CD4-positive, alpha-beta T cell treated with Interleukin-15 for 4 hours (primary cell): ENCODE measurements at places on chromosomes 6 and 20.

DNA sequence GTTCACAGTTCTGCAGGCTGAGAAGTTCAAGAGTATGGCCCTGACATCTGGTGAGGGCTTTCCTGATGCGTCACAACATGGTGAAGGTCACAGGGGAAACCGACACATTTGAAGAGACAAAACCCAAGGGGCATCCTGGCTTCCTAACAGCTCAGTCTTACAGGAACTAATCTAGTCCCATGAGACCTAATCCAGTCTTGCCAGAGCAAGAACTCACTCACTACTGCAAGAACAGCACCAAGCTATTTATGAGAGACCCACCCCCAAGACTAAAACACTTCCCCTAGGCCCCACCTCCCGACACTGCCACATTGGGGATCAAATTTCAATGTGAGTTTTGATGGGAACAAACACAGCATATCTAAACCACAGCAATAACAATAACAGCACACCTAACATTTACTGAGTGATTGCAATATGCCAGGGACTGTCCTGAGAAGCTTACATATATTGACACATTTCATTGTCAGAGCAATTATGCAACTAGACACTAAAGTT lies 46.6 kb downstream of the TPBG start:
- no peak for DNase-seq

DNA sequence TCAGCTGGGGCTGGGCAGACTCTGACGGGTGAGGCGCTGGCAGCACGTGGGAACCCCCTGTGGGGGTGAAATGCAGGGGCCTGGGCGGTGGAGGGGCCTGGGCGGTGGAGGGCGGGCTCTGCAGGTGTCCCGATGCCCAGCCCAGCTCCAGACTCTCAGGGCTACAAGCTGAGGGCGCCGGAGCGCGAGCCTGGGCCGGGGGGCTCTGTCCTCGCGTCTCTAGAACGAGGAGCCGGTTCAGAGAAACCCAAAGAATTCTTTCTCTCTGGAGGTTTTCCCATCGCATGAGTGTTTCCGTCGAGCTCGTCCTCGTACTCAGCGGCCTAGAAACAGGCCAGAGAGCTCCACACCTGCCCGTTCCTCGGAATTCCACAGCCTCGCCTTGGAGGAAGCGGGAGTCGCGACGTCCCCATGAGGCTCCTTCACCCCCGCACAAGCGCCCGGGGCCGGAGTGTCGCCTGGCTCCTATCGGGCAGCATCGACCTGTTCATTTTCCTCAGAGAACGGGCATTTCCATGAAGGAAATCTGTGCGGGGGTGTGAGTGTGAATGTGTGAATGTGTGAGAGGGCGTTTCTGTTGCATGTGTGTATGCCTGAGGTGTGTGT lies 76.9 kb downstream of the SMOC2 start:
- no peak for DNase-seq

GRCh38 chr6:21437581-21437980 lies 156.0 kb upstream of the SOX4 start:
- DNase-seq: no peak

DNA sequence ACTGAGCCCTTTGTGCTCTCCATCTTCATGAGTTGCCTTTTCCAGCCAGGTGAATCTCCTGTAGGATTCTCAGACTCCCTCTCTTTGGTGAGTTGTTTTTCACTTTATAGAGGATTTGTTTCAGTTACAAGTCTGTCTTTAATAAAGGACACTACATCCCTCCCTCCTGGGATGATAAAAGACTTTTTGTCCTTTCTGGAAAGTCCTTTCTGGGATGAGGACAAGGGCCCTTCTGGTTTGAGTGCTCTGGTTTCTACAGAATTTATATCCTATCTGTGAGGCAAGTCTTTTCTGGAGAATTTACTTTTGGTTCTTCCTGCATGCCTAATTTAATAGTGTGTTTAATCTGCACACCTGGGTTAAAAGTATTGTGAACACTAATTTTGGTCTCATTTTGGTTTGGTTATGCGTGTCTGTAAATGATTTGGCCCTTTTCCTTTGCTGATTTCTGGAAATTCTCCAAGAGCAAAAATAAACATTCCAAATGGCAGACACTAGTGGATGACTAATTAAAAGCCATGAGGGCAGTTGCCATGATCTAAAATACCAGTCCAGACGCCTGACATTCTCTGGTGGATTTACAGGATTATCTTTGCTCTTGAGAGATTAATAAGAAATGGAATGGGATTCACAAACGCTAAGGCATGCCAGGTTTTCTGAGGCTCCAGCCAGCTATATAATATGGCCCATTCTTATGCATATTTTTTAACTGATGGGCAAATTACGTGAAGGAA lies 44.8 kb downstream of the TCP11 start:
- DNase-seq: no peak

GRCh38 chr6:157434349-157435033 lies 53.5 kb downstream of the ZDHHC14 start:
- no peak for DNase-seq

GRCh38 chr6:29486577-29486976 lies 1.2 kb downstream of the MAS1L start:
- DNase-seq: no peak

- no peak for DNase-seq
These were observed 113.9 kb downstream of the GMPR start for GRCh38 chr6:16352258-16352635.

DNA sequence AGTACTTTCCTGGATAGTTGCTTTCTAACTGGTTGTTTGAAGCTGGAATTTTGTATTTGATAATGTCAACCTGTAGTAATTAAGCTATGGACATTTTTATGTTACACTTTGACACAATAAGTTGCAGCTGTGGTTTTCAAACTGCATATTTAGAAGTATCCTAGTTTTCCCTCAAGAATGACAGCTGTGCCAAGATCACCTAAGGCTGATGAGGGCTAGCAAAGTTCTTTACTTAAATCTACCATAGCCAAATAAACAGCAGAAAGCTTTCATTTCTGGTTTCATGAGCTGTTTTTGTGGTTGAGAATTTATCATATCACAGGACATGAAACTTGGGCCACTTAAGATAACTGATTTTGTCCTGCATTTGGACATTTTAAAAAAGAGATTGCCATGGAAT lies 30.6 kb downstream of the FAM229B start:
- DNase-seq: no peak

DNA sequence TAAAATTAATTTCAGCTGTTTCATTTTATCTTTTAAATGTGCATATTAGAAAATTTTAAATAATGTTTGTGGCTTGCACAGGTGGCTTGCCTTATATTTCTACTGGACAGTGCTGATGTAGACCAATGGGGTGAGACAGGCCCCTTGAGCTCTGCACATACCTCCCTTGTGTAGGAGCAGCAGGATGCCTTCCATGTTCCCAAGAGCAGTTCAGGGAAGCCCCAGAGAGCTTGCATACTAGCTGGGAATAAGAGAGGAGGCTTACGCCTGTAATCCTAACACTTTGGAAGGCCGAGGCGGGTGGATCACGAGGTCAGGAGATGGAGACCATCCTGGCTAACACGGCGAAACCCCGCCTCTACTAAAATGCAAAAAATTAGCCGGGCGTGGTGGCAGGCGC lies 61.4 kb downstream of the RFPL4B start:
- no peak for DNase-seq

GRCh38 chr20:17850684-17851026 lies 117.9 kb downstream of the SNX5 start:
- no peak for DNase-seq

GRCh38 chr20:22465622-22466446 lies 118.5 kb downstream of the FOXA2 start:
- no peak for DNase-seq
